ENCODE measurements at places on chromosomes 1 and 21. TPM values are rescaled to one million over a fixed set of nuclear protein-coding genes. Genes with fewer than 3 reads are reported as not detected.

GRCh38 chr1:112549590-112549989 lies 40.8 kb downstream of the WNT2B start:
- no peaks in the 10 kb centered on the region for H3K27me3 ChIP-seq
- no peak overlapping the region for H3K4me3 ChIP-seq
- H3K4me1 ChIP-seq = no peaks in the 10 kb centered on the region

GRCh38 chr1:109091839-109092193 lies 1.3 kb downstream of the TMEM167B start:
- peaks cover 13% of the 10 kb centered on the region for H3K36me3 ChIP-seq
- no peaks in the 10 kb centered on the region for H3K27me3 ChIP-seq
- DNase-seq = no peak
- peak overlapping the region; percentile 87 for H3K27ac ChIP-seq

MSH4 gene
- 0.27 TPM for total RNA-seq

DNA sequence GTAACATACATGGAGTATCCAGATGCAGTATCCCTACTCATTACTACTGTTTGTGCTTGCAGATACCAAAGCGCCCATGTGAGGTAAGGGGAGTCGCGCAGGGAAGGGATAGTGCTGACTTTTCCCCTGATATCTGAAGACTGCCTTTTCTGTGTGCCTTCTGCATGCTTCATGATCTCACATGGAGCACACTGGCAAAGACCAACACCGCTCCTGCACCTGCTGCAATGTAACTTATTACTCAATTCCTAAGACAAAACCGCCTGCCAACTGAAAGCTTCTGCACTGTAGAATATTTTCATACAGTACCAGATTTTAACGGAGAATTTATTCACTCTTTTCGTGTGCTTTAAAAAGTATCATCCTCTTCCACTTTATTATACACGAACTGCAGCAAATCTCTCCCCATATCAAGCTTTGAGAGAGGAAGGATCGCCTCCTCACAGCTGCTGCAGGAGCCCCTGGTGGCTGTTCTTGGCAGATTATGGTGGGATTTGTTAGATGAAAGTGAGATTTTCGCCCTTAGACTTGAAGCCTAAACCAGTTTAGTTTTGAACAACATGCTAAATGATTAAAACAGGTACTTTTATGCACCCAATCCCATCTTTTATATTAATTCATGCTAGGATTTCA lies 99.1 kb downstream of the PTPN14 start:
- H3K4me1 ChIP-seq = peaks cover 9% of the 10 kb centered on the region
- no peaks in the 10 kb centered on the region for H3K36me3 ChIP-seq
- no peak for DNase-seq
- H3K27ac ChIP-seq = no peak overlapping the region
- H3K4me3 ChIP-seq = no peak overlapping the region

GRCh38 chr1:224065455-224065854 lies 48.5 kb upstream of the FBXO28 start:
- no peaks in the 10 kb centered on the region for H3K27me3 ChIP-seq
- no peaks in the 10 kb centered on the region for H3K36me3 ChIP-seq
- H3K27ac ChIP-seq = no peak overlapping the region
- no peak overlapping the region for H3K4me3 ChIP-seq

All from activated naive CD4-positive, alpha-beta T cell treated with anti-CD3 and anti-CD28 coated beads for 36 hours (primary cell).